Chondrocyte (in vitro differentiated cells): ENCODE measurements at places on chromosomes 16 and 17. TPM values are rescaled to one million over a fixed set of nuclear protein-coding genes. Genes with fewer than 3 reads are reported as not detected.

The MT1F gene
- total RNA-seq: 2.6 to 5.8 TPM (median 4.4 TPM) in 3 replicates

- peaks cover 49% of the 10 kb centered on the region for H3K4me1 ChIP-seq
- H3K27me3 ChIP-seq: no peaks in the 10 kb centered on the region
- H3K27ac ChIP-seq: no peak overlapping the region
- no peak overlapping the region for H3K4me3 ChIP-seq
- no peak for DNase-seq
Observed at GRCh38 chr17:76528156-76528527, 9.4 kb downstream of the CYGB start.

GRCh38 chr16:49473773-49474172 lies 100.2 kb downstream of the C16orf78 start:
- DNase-seq: peak; percentile 55
- no peak overlapping the region for H3K4me3 ChIP-seq
- H3K27me3 ChIP-seq: peaks cover 9% of the 10 kb centered on the region
- H3K36me3 ChIP-seq: no peaks in the 10 kb centered on the region
- peaks cover 4% of the 10 kb centered on the region for H3K4me1 ChIP-seq

- H3K27ac ChIP-seq: no peak overlapping the region
- peaks cover 32% of the 10 kb centered on the region for H3K27me3 ChIP-seq
- H3K4me3 ChIP-seq: no peak overlapping the region
- DNase-seq: no peak
Observed at GRCh38 chr16:57889960-57890751, 80.8 kb downstream of the CNGB1 start.

The CNGB1 gene
- total RNA-seq: not detected in 3 replicates

The RAB26 gene
- 0.28 to 1.1 TPM (median 0.80 TPM) in 3 replicates for total RNA-seq

- H3K4me1 ChIP-seq: peaks cover 4% of the 10 kb centered on the region
- no peak overlapping the region for H3K27ac ChIP-seq
- peaks cover 28% of the 10 kb centered on the region for H3K27me3 ChIP-seq
- DNase-seq: no peak
Observed at GRCh38 chr17:56638591-56639051, 45.1 kb downstream of the NOG start.

GRCh38 chr16:23668225-23668624 lies 10.5 kb upstream of the PLK1 start:
- H3K4me3 ChIP-seq: no peak overlapping the region
- no peaks in the 10 kb centered on the region for H3K4me1 ChIP-seq
- peaks cover 26% of the 10 kb centered on the region for H3K36me3 ChIP-seq
- no peak overlapping the region for H3K27ac ChIP-seq
- DNase-seq: no peak
